ENCODE measurements at places on chromosomes 2 and 18.

- no peak for DNase-seq
These were observed 50.8 kb downstream of the EDAR start for GRCh38 chr2:108938077-108938710.

GRCh38 chr2:202632682-202633290, 2.0 kb upstream of the FAM117B start:
- no peak for DNase-seq

- DNase-seq, result no peak
These were observed 21.9 kb downstream of the RTP5 start for GRCh38 chr2:241891315-241891987.

DNA sequence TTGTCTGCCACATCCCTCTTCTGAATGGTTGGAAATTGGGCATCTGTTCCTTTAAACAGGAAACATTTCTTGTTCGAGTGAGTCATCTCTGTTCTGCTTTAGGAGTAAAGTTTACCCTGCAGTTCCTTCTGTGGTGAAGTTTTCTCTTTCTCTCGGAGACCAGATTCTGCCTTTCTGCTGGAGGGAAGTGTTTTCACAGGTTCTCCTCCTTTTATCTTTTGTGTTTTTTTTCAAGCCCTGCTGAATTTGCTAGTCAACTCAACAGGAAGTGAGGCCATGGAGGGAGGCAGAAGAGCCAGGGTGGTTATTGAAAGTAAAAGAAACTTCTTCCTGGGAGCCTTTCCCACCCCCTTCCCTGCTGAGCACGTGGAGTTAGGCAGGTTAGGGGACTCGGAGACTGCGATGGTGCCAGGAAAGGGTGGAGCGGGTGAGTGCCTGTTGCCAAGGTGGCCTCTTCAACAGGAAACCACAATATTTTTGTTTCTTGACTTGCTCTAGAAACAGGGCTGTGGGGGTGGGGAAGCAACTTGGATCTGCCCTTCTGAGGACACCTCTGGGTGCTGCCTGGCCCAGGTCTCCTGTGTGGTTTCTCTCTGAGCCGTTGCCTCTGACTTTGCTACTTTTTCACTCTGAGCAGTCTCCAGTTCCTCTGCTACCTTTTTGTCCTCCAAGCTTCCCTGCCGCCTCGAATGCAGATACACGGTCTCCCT, 2.2 kb upstream of the CASP8 start:
- DNase-seq, result peak; percentile 85

DNA sequence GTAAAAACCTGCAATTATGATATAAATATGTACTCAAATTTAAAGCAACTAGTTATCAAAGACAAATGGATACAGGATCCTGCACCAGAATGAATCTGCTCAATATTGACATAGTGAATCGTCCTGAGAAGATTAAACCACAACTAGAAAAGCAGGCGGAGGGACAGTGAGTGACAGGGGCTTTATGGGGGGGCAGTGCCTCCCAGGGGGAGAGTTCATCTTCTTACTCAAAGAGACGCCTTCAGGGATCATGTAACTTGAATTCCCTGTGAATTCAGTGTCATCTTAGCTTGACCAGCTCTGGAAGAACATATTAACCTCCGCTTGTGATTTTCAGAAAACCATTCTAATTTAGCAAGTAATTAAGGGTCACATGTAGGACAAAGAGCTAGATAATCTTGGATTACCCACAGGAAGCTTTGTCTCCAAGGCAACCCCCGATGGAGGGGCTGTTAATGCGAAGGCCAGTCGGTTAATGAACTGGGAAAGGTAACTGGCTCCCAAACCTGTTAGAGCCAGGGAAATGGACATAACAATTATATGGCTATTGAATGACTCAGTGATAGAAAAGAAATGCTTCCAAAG, 17.4 kb upstream of the LMAN1 start:
- DNase-seq, result no peak

DNA sequence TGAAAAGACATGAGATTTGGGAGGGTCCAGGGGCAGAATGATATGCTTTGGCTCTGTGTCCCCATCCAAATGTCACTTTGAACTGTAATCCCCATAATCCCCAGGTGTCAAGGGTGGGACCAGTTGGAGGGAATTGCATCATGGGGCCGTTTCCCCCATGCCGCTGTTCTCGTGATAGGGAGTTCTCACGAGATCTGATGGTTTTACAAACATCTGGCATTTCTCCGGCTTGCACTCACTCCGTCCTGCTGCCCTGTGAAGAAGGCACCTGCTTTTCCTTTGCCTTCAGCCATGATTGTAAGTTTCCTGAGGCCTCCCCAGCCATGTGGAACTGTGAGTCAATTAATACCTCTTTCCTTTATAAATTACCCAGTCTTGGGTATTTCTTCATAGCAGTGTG, 51.4 kb downstream of the LPIN1 start:
- no peak for DNase-seq

DNA sequence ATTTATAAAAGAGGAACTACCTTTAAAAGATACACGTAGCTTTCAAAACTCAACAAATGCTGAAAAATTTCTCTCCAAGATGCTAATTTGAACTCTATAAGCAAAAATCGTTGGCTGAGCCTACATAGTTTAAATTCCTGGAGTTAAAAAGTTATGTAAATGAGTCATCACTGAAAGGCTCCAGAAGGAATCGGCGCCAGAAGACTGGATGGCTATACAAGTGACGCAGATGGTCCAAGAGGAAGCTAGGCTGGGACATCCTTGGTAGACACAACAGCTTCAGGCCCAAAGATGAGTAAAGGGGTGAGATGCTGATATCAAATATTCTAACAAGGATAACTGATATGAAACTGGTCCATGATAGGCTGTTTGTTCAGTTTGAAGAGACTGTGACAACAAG, 22.8 kb upstream of the DNAH6 start:
- DNase-seq, result peak; percentile 97

GRCh38 chr18:64365106-64365505, 216.2 kb upstream of the LINC00305 start:
- DNase-seq, result no peak

DNA sequence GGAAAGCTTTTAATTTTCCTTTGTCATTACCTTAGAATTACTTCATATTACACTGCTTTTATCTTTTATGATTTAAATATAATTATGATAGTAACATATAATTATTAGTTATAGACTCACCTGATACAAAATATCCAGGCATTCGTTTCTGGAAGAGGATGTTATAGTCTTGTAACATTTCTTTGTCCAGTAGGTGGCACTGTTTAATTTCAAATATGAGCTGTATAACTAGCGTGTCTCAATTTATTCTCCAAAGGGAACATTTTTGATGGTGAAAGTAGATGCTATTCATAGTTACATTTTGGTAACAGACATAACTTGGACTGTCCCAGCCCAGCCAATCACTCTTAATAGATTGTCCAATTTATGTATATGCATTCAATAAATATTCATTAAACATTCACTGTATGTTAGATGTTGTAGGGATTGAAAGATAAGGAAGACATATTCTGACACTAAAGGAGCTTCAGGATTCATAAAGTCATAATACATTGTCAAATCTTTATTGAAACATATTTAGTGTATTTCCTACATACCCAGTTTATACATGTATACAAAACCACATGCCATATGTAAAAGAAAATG, 19.2 kb downstream of the DAW1 start:
- DNase-seq, result peak; percentile 38

GRCh38 chr2:59575191-59575590, 978.3 kb downstream of the BCL11A start:
- no peak for DNase-seq

- DNase-seq, result peak; percentile 95
These were observed 11.3 kb downstream of the MALT1 start for GRCh38 chr18:58682429-58683069.

DNA sequence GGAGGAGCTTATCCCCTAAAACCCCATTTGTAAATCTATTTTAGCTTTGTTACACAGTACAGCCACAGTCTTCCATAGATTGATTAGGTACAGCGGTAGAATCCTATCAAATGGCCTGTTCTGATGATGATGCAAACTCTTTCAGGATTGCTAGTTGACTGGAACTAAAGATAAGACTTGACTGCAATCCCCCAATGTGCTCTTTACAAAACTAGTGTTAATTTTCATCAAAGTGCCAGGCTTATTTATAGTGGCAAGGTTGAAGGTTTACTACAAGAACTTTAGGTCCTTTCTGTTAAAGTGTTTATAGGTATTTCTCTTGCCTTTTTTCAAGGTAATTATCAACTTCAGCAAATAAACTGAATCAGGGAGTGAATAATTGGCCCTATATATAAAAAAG, 9.0 kb upstream of the OTX1 start:
- DNase-seq, result no peak

DNA sequence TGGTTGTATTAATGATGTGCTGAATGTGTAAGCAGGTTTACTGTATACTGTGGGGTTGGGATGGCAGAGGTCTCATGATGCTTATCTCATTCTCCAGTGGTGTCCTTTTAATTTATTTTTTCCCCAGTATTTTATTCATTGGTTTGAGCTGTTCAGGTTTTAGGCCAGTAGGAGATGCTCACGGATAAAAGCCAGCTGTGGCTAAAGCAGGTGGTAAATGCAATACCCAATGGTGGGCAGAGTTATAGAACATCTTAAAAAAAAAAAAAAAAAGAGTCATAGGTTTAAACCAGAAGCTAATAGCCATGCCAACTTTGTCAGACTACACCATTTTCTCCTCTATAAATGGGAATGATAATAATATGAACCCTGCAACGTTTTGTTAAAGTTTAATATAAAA, 57.8 kb upstream of the NEUROD1 start:
- DNase-seq, result no peak

- DNase-seq, result no peak
These were observed 802.6 kb upstream of the CHAC2 start for GRCh38 chr2:52964916-52965530.

- DNase-seq, result peak; percentile 59
These were observed 280.9 kb upstream of the FANCL start for GRCh38 chr2:58521803-58522554.

- no peak for DNase-seq
These were observed 364.4 kb upstream of the CHST9 start for GRCh38 chr18:27549335-27550039.

GRCh38 chr2:144240656-144241339, 279.1 kb downstream of the ZEB2 start:
- DNase-seq, result no peak

DNA sequence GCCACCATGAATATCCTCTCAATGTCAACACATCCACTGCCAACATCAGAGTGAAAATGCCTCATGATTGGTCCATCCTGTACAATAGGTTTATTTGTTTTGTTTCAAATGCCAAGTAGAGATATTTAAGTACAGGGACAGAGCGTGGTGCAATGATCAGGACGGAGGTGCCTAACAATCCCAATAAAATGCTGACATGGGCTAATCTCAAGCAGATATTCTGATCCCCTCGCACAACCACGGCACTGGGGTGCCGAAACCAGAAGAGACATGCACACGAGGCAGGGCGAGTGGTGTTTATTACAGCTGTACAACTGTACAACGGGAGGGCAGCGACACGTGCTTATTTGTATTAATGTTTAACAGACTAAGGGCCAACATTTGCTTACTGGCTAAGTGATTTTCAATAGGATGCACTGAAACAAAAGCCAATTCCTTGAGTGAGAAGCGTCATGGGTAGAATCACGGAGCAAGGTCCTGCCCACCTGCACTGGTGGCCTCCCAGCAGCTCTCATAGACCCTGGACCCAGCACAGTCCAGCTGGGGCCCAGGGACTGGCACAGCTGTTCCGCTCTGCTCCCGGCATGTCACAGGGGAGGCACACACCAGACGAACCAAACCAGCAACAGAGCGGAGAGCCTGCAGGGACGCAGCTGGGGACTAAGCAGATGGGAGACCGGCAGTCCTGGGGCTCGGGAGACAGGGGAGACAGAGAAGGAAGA, 101.4 kb downstream of the HDAC4 start:
- no peak for DNase-seq

- no peak for DNase-seq
These were observed 98.6 kb downstream of the ZNF236 start for GRCh38 chr18:76920974-76921373.

DNA sequence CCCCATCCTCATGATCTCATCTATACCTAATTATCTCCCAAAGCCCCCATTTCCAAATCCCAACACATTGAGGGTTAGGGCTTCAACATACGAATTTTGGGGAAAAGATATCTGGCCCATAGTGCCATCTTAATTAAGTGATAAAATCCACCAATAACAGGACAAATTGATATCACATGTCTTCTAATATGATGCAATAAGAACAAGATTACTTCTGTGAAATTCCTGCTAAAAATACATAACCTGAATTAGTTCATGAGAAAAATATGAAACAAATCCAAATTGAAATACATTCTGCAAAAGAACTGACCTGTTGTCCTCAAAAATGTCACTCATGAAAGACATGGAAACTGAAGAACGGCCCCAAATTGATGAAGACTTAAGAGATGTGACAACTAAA, 28.8 kb downstream of the FOXI3 start:
- DNase-seq, result no peak

GRCh38 chr18:31294199-31294747, 23.7 kb upstream of the DSG1 start:
- no peak for DNase-seq

GRCh38 chr2:202494300-202495229, 118.4 kb downstream of the BMPR2 start:
- peak; percentile 48 for DNase-seq

DNA sequence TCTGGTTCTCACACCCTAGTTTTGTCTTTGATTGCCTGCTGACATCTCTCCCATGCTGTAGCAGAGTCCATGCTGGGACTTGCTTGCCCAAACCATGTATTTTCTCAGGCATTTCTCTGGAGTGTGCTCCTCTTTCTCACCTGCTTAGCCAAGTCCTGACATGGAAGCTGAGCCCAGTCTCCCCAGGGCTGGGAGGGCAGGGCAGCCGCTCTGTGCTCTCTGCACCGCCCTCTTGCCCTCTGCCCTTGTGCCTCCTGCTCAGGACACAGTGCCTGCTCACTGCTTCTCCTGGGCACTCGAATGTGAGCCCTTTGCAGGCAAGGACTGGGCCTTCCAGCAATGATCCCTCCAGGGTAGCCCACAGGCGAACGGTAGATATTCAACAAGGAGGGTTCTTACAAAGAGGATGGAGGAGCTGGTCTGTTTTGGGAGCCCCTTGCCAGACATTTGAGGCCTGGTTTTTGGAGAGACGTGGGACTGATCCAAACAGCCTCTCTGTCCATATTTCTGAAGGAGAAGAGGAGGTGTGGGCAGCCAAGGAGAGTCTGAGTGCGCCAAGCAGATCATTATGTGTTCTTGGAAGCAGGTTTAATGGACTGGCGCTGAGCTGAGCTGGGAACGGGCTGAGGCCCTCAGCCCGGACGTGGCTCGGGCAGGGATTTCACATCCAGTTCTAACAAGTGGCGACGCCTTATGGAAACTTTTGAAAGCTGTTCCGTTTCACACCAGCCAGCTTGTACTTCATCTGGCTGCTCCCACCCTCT, 4.0 kb downstream of the SLC14A2 start:
- no peak for DNase-seq

DNA sequence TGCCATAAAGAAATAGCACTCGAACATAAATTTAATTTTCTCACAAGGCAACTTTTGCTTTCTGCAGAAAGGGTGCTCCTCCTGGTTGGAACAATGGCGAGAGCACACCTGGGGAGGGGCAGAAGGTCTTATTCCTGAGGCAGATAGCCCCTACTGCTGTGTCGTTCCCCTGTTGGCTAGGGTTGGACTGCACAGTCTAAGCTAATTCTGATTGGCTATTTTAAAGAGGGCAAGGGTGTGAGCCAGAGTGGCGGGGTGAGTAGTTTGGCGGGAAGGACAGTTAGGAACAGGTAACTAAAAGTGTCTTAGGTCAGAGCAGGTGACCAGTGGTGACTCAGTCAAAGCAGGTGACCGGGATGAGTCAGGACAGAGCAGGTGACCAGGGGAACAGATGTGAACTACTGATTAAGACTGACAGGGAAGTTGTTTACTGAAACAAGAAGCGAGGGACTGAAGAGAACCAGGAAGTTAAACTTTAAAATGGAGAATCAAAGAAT, 49.7 kb upstream of the AGAP1 start:
- no peak for DNase-seq
